ENCODE measurements at places on chromosomes 5 and 9. TPM values are rescaled to one million over a fixed set of nuclear protein-coding genes. Genes with fewer than 3 reads are reported as not detected.
A peak's percentile ranks its signal among the peaks of the same experiment; 100 is the strongest.

Gene CNTNAP3B
- 17.7 TPM for total RNA-seq

Gene PCDHGC5
- 0.97 TPM for total RNA-seq

Gene NMUR2
- total RNA-seq: 0.21 TPM

Gene DNAJA1
- 93.2 TPM for total RNA-seq

Gene VCAN
- 94.1 TPM for total RNA-seq

Gene PCDHGA2
- total RNA-seq: 4.5 TPM

DNA sequence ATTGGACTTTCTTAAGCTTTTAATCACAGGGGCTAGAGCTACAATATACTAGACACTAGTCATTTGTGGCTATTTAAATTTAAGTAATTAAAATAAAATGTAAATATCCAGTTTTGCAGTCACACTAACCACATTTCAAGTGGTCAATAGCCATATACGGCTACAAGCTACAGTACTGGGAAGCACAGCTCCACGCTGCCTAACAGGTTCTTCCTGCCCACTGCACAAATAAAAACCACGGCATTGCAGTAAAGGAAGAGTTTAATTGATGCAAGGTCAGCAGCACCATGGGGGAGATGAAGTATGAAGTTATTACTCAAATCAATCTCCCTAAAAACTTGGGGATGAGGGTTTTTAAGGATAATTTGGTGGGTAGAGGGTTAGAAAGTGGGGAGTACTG is 134.1 kb downstream of the LURAP1L start:
- DNase-seq: no peak

- DNase-seq: peak; percentile 26
Measured at GRCh38 chr5:30401479-30402058, 791.9 kb upstream of the CDH6 start.

GRCh38 chr5:162393534-162393933 is 326.0 kb downstream of the GABRG2 start:
- DNase-seq: no peak

DNA sequence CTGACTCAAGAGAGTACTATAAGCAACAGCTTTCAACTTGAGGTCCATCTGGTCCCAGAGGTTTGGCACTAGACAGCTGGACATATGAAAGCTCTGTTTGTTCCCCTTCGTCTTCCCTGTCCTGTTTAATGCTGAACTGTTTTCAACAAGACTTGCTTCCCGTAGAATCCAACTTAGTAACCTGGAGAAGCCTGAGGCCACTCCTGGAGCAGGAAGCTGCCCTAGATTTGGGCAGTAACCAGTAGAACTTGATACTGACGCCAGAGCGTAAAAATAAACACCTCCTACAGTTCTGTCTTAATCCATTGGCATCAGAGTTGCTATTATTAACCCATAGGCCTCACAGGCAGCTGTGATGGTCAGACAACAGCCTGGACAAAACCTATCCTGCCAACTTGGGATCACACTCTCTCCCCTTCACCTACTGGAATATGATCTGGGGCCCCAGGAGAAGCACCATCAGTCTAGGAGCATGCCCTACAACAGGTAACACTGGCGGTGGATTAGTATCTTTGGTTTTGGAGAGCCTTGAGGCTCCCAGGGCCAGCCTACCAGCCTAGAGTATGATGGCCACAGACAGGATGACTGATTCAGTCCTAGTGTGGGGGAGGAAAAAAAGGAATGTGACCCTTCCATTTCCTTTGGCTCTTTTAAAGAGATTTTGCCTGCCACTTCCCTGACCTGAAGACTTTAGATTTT is 29.2 kb downstream of the RUSC2 start:
- DNase-seq: no peak

DNA sequence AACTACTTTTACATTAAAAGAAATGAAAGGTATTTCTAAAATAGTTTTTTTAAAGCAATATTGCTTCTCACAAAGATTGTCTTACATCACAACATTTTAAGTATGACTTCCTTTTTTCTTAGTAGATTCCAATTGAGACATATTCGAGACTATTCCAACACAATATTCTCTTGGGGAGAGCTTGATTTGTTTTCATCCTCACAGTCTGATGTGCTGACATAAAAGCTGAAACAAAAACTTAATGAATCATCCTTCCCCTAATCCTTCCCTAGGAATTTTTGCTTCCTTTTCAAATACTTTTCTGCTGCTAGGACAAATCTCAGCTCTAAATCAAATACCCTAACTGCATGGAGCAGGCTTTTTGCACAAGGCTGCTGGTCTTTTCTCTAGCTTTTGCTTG is 245.8 kb upstream of the MAP3K1 start:
- no peak for DNase-seq

GRCh38 chr5:140481758-140482157 is 65.7 kb upstream of the EIF4EBP3 start:
- DNase-seq: no peak

DNA sequence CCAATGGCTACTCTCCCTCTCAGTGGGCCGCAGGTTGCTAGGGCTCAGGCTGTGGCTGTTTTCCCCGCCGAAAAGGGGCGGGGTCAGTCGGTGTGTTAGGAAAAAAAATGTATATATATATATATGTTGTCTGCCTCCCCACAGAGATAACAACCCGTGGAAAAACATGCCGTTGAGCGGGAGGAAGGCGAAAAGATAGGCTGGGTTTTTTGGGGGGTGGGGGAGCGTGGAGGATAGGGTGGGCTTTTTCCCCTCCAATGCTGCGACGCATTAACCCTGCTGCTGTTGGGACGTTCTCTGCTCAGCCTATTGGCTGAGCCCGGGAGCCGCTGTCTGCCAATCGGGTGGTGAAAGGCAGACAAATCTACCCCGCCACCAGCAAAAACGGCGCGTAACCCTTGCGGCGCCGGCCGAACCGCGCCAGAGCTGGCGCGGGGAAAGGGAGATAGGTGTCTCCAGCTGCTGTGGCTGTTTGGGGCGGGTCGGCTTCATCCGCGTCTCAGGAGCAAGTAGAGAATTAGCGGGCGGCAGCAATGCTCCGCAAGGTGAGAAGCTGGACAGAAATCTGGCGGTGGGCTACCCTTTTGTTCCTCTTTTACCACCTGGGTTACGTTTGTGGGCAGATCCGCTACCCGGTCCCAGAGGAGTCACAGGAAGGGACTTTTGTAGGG is at the start of gene PCDHGC4:
Gene PCDHGC4 (plus strand): TSS at position 390 of the 671 bp plus-strand sequence. CDS start 144 bp downstream, at position 534.
- no peak for DNase-seq

GRCh38 chr5:116922532-116922931 is 347.9 kb upstream of the SEMA6A start:
- no peak for DNase-seq

- no peak for DNase-seq
Measured at GRCh38 chr5:14115323-14115895, 27.7 kb upstream of the TRIO start.
